Kidney (tissue), 22 donors: ENCODE measurements at places on chromosomes 5 and 9.

DNA sequence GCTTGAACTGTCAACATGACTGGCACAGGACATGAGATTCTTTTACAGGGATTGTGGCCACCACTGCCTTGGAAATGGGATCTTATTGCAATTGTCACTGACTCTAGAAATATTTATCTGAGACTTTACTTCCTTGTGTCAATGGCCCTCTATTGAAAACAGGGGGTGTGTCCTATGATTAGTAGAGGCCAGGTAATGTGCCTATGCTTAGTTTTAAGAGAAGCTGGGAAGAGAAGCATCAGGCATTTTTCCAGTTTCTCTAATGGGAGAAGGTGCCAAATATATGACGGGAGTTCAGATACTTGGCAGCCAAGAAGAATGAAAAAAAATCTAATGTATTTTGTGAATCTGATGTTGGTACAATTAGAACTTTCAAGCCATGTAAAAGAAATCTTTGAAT lies 73.9 kb upstream of the VCAN start:
- no peak for DNase-seq

DNA sequence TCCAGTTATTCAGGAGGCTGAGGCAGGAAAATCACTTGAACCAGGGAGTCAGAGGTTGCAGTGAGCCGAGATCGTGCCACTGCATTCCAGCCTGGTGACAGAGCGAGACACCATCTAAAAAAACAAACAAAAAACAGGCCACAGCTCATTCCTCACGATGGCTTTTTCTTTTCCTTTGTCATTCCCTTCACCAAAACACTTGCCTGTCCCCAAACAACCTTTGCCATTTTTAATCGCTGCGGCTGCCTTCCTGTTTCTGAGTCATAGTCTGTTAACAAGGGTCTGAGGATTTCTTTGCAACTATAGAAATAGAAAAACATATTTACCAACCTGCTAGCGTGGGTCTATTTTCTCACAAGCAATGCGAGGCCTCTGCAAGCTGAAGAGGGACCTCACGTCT lies 123.0 kb upstream of the FSTL4 start:
- DNase-seq: peak; percentile 7

DNA sequence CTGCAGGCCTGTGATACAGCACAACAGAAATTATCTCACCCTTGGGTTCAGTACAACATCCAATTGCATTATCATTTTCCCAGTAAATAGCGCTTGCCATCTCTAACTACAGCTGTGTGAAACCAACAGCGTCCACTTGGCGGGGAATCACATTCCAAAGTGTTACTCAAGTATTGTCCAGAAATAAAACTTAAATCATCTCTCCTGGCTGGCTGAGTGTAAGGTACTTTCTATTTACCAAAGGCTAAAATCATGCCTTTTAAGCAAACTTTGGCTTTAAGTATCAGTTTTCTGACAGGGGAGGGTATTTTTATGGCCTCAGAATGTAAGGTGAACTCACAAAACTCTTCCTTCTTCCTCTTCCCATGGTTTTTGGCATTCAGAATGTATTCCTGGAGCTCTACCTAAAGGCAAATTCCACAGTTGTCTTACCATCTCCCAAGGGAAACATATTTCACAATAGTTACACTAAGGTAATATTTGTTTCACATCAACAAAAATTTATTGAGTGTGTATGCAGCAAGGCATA lies 205.6 kb upstream of the MPDZ start:
- no peak for DNase-seq

- no peak for DNase-seq
Measured at GRCh38 chr9:19087106-19088000, 15.4 kb downstream of the HAUS6 start.

DNA sequence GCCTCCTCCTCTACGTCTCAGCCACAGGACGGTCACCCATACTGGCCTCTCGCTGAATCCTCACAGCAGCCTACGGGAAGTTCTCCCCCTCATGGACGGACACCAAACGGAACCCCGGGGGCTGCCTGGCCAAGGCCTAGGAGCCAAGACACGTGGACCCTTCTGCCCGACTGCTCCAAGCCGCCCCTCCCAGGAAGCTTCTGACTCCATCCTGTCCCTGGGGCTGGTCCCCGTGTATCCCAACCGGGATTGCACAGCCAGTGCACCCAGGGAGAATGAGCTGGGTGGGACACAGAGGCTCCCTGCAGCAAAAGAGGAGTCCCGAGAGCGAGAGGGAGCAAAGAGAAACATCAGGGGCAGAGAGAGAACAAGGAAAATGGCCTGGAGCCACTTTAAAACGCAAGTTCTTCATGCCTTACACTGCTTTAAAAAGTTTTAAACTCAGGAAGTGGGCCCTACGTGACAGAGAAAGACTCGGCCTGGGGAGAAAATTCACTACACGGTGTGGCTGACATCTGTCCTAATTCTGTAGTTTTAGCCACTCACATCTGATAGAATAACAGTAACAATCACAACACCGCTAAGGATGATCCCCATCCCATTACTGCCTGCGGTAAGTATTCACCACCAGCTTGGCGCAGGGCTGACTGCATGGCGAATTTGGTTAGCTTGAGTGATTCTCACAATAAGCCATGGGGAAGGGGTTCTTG lies 3.0 kb downstream of the FAM78A start:
- DNase-seq: peak; percentile 69

GRCh38 chr5:139141446-139142204 lies 56.5 kb downstream of the SIL1 start:
- no peak for DNase-seq

GRCh38 chr5:164052536-164053093 lies 547.2 kb downstream of the MAT2B start:
- DNase-seq: no peak

DNA sequence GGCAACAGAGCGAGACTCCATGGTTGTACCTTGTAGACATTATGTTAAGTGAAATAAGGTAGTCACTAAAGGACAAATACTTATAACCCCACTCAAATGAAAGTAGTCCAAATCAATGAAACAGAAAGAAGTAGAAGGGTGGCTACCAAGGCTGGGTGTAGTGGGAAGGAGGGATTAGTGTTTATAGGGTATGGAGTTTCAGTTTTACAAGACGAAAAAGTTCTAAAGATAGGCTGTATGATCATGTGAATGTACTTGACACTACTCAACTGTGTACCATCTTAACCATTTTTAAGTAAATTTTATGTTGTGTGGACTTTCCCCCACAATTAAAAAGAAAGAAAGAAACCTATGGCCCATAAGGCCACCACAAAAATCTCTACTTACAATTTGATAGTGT lies 32.2 kb downstream of the ALDH7A1 start:
- no peak for DNase-seq

GRCh38 chr5:98964621-98965020 lies 35.8 kb upstream of the CHD1 start:
- no peak for DNase-seq

DNA sequence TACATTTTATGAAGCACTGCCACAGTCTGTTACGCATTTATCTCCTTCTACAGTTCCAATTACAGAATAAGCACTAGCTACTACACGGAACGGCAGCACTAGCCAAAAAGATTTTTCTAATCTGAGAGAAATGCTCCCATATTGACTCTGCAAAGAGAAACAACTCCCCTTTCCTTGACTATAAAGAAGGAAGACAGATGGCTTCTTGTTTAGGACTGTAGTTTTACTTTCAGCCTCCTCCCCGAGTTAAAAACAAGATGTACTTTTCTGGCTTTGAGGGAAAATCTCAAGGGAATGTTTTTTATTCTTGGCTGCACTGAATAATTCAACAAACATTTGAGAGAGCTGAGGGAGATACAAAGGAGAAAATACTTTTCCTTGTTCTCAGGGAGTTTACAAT lies 1.9 kb upstream of the SLC44A1 start:
- DNase-seq: no peak

- DNase-seq: peak; percentile 88
Measured at GRCh38 chr5:138927979-138928378, 52.8 kb upstream of the LRRTM2 start.

GRCh38 chr5:150108711-150109514 lies 22.6 kb upstream of the CSF1R start:
- DNase-seq: no peak

DNA sequence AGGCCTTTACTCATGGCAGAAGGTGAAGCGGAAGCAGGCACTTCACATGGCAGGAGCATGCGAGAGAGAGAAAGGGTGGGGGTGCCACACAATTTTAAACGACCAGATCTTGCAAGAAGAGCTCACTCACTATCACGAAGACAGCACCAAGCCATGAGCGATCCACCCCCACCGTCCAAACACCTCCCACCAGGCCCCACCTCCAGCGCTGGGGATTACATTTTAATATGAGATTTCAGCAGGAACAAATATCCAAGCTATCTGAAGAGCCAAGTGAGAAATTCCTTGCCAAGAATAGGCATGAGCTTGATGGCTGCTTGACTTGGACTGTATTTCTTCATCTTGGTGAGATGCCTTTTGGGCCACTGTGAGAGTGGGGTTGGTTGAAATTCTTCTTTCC lies 88.0 kb downstream of the PDZD2 start:
- no peak for DNase-seq

- no peak for DNase-seq
Measured at GRCh38 chr5:14467886-14468285, 113.7 kb upstream of the OTULINL start.

- peak; percentile 86 for DNase-seq
Measured at GRCh38 chr5:64505769-64506566, at the start of gene RGS7BP. TSS of gene RGS7BP (plus strand) at chr5:64506015. CDS start at chr5:64506625, 610 bp downstream.

- no peak for DNase-seq
Measured at GRCh38 chr5:66519626-66520025, 76.6 kb upstream of the MAST4 start.

- no peak for DNase-seq
Measured at GRCh38 chr5:67680099-67680498, 483.5 kb upstream of the CD180 start.

DNA sequence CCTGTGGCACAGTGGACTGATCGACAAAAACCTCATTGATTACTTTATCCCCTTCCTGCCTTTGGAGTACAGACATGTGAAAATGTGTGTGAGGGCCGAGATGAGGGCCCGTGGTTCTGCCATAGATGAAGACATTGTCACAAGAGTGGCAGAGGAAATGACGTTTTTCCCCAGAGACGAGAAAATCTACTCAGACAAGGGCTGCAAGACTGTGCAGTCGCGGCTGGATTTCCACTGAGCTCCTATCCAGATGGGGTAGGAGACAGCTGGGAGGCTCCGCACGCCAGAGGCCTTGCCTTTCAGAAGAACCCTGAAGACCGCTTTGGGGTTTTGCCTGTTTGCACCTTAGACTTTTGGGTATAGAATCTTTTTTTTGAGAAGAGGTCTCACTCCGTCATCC lies 6.4 kb downstream of the TOR1B start:
- DNase-seq: no peak

DNA sequence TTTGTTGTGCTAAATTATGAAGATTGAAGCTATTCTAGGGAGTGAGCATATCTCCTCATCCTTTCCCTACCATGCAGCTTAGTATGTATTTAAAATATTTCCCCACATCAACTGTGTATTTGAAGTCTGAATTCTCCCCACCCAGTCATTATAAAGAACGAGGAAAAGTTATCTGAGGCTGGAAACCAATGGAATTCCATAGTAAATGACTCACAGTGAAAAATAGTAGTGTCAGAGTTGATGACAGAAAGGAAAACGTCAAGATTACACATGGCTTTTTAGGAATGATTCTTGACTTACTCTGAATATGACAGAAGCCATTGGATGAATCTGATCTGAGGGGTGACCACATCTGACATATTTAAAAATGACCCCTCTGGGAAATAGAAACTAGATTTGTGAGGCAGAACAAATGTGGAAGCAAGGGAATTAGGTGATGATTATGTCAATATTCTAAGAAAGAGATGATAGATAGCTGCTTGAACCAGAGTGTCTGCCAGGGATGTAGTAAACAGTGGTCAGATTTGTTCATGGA lies 1768.9 kb upstream of the CDH9 start:
- no peak for DNase-seq

DNA sequence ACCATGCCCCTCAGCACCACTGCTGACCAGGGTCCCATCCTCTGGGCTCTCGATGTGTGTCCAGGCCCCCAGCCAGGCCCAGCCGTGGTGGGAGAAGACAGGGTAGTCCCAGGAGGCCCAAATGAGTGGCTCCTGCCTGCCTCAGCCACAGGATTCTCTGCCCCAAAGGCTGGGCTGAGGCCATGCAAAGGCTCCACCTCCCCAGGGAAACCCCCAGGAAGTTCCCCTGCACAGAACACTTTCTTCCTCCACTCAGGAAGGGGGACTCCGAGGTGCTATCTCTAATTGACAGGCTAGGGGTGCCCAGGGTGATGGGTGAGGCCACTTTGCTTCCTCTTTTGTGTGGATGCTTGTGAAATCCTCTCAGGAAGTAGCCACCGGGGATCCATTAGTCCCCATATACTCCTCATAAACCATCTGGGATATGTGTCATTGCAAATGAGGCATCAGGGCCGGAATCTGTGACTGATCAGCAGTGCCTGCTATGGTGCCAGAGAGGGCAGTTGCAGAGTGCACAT lies 23.1 kb upstream of the TDRD7 start:
- DNase-seq: no peak

DNA sequence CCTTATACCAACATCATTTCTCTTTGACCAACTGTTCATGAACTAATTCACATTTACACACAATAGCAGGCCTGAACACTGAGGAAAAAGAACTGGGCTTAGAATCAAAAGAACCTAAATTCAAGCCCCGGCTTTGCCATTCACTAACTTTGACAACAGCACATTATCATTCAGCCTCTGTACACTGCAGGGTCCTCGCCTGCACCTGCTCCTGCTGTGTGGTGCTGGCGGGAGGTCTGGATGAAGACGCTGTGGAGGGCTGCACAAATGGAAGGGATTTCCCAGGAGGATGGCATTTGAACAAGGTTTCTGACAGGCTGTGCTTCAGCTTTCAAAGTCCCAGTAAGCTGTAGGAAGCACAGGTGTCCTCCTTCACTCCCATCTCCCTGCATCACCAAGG lies 151.2 kb downstream of the ZDHHC21 start:
- DNase-seq: no peak

DNA sequence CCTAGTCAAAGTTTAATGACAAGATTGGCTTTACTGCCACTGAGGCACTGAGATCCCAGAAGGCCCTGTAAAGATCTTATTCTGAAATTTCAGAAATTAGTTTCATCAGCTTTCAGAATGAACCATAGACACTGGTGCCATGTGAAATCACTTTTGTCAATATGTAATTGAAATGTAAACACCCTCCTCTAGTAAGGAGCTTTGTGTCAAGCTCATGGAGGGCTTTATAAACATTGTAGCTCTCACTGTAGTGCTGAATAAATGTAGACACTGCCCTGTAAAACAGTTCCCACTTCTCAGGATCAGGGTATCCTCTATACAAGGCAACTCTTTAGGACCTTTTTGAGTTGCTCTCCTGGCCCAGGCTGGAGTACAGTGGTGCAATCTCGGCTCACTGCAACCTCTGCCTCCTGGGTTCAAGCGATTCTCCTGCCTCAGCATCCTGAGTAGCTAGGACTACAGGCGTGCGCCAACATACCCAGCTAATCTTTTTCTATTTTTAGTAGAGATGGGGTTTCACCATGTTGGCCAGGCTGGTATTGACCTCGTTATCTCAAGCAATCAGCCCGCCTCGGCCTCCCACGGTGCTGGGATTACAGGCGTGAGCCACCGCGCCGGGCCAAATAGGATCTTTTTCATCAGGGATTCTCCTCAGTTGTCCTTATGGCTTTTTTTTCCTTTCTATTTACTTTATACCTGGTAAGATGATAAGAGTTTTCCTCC lies 1823.9 kb upstream of the CDH9 start:
- DNase-seq: no peak
